Kasumi-1 (cell line): ENCODE measurements at places on chromosomes 1 and 21.
A peak's percentile ranks its signal among the peaks of the same experiment; 100 is the strongest.

- DNase-seq: no peak
These were observed 21.3 kb upstream of the KCNAB2 start for GRCh38 chr1:6024376-6024775.

DNA sequence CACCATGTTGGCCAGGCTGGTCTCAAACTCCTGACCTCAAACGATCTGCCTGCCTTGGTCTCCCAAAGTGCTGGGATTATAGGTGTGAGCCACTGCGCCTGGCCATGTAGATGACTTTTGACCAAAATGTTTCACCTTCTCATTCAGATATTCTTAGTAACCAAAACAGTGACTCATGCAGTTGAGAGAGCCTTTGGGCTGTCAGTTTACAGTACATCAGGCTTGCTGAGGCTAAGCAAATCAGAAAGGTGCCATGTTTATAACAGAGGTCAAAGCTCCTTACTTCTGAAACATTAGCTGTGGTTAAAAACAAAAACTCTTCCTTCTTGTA lies 21.0 kb downstream of the CNIH4 start:
- DNase-seq: no peak

DNA sequence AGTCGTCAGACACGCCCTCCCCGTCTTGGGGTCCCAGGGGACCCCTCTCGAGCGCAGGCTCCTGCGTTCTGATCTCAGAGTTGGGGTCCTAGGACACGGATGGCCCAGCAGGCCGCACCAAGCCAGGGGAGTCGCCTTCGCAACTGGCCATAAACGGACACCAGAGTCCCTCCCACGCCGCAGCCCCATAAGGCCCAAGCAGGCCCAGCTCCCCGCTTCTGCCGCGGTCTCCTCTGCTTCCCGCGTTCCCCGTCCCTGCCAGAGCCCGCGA lies 633 bp downstream of the DMRTA2 start:
- no peak for DNase-seq

- DNase-seq: no peak
These were observed 52.0 kb upstream of the STUM start for GRCh38 chr1:226496453-226497015.

DNA sequence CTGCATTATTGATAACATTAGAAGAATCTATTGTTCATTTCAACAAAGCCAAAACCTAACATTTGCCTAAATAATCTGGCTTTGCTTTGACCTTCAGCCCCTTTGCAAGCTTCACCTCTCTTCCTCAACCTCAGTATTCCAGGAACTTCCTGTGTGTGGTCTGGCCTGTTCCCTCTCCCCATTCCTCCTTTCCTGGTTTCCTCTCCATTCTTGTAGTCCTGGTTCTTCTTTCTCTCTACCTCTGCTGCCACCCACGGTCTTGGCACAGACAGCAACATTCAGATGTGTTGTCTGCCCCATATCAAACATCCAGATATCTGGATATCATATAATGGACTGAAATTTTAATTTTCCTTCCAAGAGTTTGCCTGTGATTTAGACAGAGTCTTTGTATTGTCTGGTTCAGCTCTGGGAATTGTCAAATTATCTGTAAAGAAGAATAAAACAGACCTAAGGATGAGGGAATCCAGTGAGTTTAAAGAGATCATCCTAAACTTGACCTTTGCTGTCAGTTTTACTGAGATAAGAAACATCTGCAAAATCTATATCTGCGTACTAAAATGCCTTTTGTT lies 148.1 kb upstream of the KCTD3 start:
- no peak for DNase-seq

GRCh38 chr21:16145052-16145451 lies 415.3 kb downstream of the USP25 start:
- no peak for DNase-seq

DNA sequence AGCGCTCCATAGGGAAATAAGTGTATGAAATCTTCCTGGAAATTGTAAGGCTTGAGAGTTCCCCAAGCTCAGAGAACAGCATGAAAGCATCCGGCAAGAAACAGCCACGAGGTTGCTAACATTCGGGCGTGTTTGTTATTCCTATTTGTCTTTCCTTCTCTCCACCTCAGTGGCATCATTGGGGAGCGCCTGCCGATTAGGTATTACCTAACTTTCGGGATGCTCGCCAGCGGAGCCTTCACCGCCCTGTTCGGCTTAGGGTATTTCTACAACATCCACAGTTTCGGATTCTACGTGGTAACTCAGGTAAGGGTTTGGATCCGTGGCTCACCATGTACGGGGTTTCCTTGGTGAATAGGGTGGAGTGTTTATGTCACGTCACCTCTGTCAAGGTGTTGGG lies 25.7 kb downstream of the SLC37A1 start:
- DNase-seq: no peak

GRCh38 chr1:53608676-53609075 lies 130.3 kb downstream of the GLIS1 start:
- DNase-seq: no peak

DNA sequence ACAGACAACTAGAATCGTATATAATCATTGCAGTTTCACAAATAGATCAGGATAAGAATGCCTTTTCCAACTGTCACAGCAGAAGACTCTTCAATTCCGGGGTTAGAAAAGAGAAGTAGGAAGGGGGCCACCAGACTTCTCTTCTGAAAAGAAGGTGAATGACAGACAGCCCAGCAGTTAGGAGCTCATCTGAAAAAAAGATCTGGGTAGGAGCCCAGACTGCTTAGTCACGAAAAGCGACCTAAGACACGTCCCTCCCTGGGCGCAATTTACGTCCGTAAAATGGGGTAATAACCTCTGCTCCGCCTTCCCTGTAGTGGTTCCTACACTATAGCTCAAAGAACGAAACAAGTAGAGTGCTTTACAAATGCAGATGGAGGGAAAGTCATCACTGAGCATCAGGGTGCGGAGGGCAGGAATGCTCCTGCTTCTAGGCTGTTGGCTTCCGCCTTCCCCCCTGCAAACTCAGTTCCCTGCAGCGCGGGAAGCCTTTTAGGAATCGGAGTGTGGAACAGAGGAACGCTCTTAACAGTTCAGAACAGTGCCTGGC lies 582 bp downstream of the ORC1 start:
- peak; percentile 70 for DNase-seq

DNA sequence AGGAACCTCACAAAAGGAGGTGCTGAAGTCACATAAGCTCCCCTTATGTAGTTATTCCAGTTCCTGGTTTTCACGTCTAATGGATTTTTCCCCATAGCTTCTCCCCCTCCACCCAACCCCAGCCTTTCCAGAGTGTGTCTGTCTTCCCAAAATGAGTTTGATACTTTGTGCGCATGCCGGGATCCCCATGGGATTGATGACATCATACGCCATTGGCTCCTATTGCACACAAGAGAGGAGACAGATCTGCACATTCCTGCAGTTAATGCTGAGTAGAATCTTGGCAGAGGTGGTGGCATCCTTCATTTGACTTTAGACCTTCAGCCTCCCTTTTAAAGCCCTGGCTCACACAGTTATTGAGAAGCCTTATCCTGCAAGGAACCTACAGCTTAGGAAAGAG lies 71.4 kb downstream of the DDR2 start:
- no peak for DNase-seq

- DNase-seq: no peak
These were observed 30.3 kb upstream of the PKP1 start for GRCh38 chr1:201252944-201253371.

DNA sequence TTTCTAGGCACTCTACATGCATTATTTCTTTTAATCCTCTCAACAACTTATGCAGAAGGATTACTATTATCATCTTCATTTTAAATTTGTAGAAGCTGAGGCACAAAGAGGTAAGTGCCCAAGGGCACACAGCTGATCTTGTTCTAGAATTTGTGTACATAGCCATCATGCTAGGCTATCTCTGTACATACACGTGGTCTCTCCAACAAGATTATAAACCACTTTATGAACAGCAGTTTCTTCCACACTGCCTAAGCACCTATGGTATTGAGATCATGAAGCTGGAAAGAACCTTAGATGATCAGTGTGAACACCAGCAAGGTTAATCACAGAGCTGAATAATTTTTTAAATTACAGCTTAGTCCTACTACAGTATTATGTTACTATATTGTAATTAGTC lies 28.9 kb downstream of the UCHL5 start:
- DNase-seq: no peak

DNA sequence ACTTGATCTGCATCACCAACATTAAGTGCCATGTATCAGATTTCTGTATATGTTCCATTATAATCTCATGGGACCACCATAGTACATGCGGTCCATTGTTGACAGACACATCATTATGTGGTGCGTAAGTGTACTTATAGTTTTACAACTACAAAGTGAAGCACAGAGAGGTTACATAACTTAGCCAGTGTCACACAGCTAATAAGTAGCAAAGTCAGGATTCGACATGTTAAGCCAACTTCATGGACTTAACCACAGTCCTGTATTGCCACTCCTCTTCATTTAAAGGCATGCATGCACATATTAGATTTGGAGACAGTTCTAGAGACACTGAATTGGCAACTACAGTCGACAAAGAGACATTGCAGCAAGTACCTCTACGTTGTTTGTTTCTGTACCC lies 120.5 kb downstream of the ATF6 start:
- no peak for DNase-seq

GRCh38 chr1:65393347-65393746 lies 27.1 kb upstream of the LEPR start:
- DNase-seq: no peak

- DNase-seq: no peak
These were observed 24.4 kb upstream of the DOCK7 start for GRCh38 chr1:62712336-62713243.

GRCh38 chr1:64891448-64891825 lies 74.9 kb downstream of the JAK1 start:
- DNase-seq: no peak

GRCh38 chr21:35871906-35872305 lies 188.4 kb downstream of the SETD4 start:
- no peak for DNase-seq

DNA sequence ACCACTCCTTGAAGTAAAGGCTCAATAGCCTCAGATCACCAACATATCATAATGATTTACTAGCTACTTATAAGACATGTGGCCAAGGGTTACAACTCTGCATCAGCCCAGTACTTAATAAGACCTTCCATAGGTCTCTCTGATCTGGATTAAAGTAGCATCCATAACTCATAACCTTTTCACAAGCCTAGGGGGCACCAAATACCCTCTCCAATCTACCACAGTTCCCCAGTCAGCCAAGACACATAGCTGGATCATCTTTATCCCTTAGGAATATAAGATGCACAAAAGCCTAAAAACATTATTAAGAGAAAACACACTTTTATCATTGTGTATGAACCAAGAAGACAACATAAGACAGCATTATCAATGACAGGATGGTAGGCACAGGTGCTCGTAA lies 22.1 kb downstream of the SSX2IP start:
- peak; percentile 19 for DNase-seq

- DNase-seq: peak; percentile 82
These were observed 179.3 kb downstream of the ETS2 start for GRCh38 chr21:38984982-38985567.

- no peak for DNase-seq
These were observed 48.0 kb upstream of the LRRC52 start for GRCh38 chr1:165495858-165496205.

DNA sequence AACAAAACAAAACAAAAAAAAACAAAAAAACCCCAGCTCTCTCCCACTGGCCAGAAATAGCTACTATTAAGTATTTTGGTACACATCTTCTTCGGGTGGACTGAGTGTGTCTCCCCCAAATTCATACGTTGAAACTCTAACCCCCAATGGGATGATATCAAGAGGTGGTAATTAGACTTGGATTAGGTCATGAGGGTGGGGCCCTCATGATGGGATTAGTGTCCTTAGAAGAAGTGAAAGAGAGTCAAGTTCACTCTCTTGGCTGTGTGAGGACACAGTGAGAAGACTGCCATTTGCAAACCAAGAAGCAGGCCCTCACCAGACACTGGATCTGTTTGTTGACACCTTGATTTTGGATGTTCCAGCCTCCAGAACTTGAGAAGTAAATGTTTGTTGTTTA lies 116.9 kb downstream of the NOS1AP start:
- no peak for DNase-seq

- DNase-seq: peak; percentile 9
These were observed 995 bp downstream of the COLGALT2 start for GRCh38 chr1:184036517-184036949.

- DNase-seq: no peak
These were observed 155.8 kb downstream of the TRIM33 start for GRCh38 chr1:114355240-114355639.

- peak; percentile 1 for DNase-seq
These were observed 201.5 kb downstream of the S1PR1 start for GRCh38 chr1:101438359-101438758.

GRCh38 chr1:43990271-43991199 lies 864 bp upstream of the CCDC24 start:
- DNase-seq: no peak
